ENCODE measurements at places on chromosomes 12 and 14. TPM values are rescaled to one million over a fixed set of nuclear protein-coding genes. Genes with fewer than 3 reads are reported as not detected.

NRL gene
- total RNA-seq: 3.4 TPM

NINJ2 gene
- 11.8 TPM for total RNA-seq

GRCh38 chr14:87084908-87085307 lies 908.1 kb downstream of the GALC start:
- no peak for DNase-seq

- DNase-seq: no peak
Measured at GRCh38 chr12:103879048-103879692, 38.1 kb upstream of the NT5DC3 start.

DNAI7 gene
- total RNA-seq: 0.42 TPM

LRCOL1 gene
- total RNA-seq: 0.61 TPM

DNA sequence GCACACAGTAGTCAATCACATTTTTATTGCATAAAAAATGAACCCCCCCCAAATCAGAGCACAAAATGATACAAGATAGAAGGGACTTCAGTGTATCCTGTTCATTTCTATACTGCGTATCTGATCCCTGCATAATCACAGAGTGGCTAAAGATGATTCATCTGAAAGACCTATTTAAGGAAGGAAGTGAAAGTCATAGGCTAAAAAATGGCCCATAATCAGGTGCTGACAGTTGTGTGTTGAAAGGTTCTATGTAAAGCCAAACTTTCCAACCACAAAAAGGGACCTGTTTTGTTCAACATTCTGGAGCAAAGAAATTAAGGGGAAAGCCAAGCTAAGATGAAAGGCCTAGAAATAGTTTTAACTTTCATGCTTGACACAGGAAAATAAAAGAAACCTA lies 147.8 kb upstream of the ATP2B1 start:
- DNase-seq: no peak

MYO1H gene
- under 0.01 TPM for total RNA-seq

GRCh38 chr12:92193063-92193462 lies 47.4 kb upstream of the BTG1 start:
- no peak for DNase-seq

DNA sequence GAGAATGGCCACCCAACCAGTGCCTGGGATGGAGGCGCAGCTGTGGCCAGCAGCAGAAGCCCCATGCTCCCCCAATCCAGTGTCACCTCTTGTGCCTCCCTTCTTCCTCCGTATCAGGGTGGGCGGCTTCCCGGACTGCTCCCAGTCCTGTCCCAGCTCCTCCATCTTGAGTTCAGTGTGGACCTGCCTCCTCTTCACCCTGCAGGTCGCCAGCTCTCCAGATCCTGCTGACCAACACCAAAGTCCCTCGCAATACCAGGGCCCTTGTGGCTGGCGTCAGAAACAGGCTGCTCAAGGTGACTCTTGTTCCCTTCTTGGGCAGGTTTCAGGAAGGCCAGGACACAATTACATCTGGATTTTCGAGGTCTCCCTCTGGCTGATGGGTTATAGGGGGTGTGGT lies 17.0 kb downstream of the MVK start:
- DNase-seq: no peak

DNA sequence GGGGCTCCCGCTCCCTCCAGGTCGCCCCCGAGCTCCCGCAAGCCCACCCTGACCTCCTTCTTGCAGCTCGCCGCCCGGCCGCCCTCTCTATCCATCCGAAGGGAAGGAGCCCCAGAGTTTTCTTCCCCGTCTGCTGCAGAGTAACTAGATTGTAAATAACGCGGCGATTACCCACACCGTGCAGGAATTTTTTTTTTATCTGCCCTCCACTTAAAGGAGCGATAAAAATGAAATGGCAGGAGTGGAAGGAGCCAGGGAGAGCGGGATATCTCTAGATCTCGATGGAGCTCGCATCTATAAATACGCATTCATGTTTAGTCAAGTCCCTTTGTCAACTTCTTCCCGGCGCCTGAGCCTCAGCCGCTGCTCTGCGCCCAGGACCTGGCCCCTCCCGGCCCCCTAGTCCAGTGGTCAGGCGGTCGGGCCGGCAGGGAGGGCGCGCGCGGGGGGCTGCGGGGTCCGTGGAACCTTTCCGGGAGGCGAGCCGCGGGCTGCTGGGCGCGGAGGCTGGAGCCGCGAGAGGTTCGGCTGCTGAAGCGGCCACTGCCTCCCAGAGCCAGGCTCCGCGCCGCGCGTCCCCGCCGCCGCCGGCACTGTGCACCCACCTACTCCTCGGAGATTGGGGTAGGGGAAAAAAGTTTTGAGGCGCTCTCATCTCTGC lies 386.0 kb downstream of the BCAT1 start:
- DNase-seq: peak; percentile 57

CTSG gene
- 19.9 TPM for total RNA-seq

DNA sequence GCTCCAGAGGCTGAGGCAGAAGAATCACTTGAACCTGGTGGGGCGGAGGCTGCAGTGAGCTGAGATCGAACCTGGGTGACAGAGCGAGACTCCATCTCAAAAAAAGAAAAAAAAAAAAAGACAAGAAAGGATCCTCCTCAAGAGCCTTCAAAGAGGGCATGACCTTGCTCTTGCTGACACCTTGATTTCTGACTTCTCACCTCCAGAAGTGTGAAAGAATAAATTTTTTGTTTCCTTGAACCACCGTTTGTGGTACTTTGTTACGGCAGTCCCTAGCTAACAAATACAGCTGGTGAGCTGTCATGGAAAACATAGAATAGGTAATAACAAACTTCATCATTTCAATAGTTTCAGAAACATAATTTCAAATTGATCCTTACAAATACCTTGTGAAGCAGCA lies 1.9 kb upstream of the ACTR10 start:
- no peak for DNase-seq

RPGRIP1 gene
- 0.19 TPM for total RNA-seq

C12orf60 gene
- 1.4 TPM for total RNA-seq

DNA sequence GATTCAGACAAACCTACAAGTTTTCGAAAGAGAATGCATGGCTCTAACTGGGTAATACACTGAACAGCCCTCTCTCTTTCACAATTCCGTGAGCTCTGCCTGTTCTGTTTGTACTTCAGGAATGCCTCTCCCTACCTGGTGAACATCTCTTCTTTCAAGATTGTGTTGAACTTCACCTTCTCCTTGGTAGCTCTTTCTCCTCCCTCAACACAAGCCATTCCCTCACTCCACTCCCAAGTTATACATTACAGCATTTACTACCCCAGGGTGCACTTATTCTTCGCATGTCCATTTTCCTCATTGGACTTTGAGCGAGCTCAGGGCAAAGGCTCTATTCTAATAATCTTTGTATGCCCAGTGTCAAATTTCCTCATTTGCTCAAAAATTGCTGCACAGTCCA lies 28.3 kb downstream of the NRDE2 start:
- no peak for DNase-seq

DNA sequence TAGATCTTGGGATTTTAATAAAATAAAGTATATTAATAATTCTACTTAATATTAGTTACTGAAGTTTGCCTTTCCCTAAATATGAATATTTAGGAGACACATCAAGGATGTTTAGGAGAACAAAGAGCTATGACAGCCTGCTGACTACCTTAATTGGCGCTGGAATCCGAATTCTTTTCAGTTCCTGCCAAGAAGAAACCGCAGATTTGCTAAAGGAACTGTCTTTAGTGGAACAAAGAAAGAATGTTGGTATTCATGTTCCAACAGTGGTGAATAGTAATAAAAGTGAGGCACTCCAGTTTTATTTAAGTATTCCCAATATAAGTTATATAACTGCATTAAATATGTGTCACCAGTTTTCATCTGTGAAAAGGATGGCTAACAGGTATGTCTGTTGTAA lies 54.5 kb downstream of the MIS18BP1 start:
- no peak for DNase-seq

- DNase-seq: no peak
Measured at GRCh38 chr12:24901576-24902461, 47.1 kb downstream of the BCAT1 start.

- DNase-seq: no peak
Measured at GRCh38 chr12:24997970-24998582, 49.2 kb upstream of the BCAT1 start.

DNA sequence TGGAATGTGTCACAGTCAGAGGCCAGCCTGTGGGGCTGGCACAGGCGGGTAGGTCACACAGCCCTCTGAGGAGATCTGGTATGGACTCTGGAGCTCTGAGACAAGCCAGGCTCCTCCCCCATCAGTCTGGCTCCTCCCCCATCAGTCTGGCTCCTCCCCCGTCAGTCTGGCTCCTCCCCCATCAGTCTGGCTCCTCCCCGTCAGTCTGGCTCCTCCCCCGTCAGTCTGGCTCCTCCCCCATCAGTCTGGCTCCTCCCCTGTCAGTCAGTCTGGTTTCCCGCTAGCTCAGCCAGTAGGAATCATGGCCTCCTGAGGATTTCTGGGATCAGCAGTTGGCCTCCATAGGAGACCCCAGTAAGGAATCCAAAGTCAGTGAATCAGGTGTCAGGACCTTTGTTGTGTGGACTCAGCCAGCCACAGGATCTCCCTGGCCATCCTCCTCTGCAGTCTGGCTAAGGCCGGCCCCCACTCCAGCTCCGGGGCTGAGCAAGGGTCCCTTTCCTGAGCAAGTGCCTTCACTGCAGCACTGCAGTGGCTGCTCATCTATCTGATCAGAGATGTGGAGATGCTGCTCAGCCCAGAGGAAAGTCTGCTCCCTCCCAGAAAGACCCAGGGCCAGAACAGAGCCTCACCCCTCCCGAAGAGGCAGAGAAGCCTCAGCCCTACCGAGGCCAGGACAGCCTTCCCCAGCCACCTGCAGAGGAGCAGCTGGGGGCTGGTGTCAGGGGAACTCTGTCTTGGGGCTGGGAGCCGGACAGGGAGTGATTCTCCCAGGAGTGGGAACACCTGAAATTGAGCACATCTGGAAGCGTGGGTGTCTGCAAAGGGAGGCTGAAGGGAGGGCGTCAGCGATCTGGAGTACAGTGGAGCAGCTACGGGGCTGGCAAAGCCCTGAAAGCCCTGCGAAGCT lies 35.7 kb downstream of the IQSEC3 start:
- no peak for DNase-seq

IKZF4 gene
- total RNA-seq: 1.7 TPM

DNA sequence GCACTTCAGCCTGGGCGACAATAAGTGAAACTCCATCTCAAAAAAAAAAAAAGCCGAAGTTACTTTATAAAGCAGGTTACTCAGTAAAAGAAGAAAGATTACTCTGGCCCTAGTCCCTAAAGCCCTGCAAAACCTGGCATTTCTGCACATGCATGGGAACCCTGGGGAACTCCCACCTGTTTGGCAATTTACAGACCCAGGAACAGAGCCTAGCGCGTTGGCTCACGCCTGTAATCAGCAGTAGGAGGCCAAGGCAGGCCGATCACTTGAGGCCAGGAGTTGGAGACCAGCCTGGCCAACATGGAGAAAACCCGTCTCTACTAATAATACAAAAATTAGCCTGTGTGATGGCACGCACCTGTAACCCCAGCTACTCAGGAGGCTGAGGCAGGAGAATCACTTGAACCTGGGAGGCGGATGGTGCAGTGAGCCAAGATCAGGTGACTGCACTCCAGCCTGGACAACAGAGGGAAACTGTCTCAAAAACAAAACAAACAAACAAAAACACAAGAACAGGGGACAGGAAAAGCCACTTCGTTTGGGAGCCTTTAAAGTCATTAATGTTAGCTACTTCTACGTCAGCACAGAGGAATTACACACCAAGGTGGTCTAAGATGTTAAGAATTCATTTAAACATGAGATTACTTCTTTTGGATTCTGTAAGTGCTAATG lies 34.1 kb upstream of the SPTSSA start:
- no peak for DNase-seq

- peak; percentile 96 for DNase-seq
Measured at GRCh38 chr14:67599698-67600561, at the start of gene PIGH. PIGH (minus strand) TSS chr14:67600268; CDS start chr14:67600203, 65 bp downstream.

DNA sequence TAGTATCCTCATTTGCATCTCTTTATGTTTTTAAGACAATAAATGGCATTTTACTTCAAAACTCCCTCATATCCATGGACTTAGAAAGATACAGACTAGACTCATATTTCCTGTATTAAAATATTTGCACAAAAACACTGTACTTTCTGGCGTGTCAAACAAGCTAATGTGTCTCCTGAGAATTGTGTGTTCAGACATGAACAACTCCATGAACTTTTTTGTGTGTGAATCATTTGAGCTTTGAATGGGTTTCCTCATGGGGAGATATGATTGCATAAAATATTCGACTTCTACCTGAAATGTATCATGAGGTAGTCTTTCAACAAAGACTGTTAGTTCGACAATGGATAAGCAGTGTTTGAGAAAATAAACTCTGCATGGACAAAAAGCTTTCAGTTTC lies 58.8 kb downstream of the TMEM30B start:
- no peak for DNase-seq

DNA sequence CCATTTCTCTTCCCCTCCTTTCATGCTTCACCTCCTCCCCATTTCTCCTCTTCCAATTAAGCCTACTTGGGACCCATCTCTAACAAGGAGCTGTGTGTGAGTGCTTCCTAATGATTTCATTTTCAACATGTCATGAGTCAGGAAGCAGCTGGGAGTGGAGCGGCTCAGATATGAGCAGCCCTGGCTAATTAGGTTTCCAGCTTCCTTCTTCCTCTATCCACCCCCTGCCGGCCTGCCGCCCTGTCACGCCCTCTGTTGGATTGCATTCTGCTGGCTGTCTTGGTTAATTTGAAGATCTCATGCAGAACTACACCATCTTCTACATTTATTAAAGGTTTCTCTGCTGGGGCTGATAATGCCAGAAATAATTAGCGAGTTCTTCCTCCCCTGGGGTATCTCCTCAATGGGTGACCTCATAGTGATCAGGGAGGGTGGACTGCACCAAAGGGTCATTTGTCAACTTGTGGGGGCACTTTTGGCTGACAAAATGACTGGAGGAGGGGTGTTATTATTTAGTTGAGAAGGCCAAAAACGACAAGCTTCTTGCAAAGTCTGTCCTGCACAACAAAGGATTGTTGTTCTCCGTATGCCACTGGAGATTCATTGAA lies 300.9 kb upstream of the SRRM4 start:
- no peak for DNase-seq

GRCh38 chr14:91399868-91400640 lies 17.6 kb downstream of the CCDC88C start:
- DNase-seq: no peak

RFX4 gene
- 0.05 TPM for total RNA-seq

DNA sequence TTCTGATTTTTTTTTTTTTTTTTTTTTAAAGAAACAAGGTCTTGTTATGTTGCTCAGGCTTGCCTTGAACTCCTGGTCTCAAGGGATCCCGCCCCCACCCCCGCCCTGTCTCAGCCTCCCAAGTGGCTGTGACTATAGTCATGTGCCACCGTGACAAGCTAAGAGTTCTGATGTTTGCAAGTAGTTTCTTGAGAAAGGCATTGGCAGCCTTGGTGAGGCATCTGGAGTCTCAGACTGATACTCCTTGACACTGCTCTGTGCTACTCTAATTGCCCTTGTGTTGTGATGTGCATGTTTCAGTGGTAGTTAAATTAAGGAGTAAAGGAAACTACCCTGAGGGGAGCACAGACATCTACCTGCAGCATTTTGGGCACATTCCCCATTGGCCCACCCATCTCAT lies 46.2 kb upstream of the OR4E1 start:
- DNase-seq: no peak

DNA sequence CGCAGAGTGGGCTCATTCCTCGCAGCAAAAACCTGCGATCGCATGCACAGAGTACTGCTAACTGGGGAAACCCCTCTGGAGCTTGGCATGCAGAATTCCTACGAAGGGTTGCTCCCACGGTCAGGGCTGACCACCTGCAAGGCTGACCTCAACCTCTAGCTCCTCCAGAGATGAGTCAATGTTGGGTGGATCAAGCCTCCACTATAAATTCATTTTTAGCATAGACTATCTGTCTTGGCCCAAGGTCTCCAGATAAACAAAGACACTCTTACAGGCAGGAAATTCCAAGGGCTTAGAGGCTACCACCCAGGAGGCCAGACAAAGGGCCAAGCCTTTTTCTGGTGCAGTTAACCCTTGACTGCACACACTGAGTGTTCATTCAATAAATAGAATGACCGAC lies 296.5 kb downstream of the TMEM132D start:
- DNase-seq: no peak

IAPP gene
- total RNA-seq: 0.14 TPM

Measured in thymus (tissue), 14 donors.